HT-29 (cell line): ENCODE measurements at places on chromosomes 2 and 18.
A peak's percentile ranks its signal among the peaks of the same experiment; 100 is the strongest.

DNA sequence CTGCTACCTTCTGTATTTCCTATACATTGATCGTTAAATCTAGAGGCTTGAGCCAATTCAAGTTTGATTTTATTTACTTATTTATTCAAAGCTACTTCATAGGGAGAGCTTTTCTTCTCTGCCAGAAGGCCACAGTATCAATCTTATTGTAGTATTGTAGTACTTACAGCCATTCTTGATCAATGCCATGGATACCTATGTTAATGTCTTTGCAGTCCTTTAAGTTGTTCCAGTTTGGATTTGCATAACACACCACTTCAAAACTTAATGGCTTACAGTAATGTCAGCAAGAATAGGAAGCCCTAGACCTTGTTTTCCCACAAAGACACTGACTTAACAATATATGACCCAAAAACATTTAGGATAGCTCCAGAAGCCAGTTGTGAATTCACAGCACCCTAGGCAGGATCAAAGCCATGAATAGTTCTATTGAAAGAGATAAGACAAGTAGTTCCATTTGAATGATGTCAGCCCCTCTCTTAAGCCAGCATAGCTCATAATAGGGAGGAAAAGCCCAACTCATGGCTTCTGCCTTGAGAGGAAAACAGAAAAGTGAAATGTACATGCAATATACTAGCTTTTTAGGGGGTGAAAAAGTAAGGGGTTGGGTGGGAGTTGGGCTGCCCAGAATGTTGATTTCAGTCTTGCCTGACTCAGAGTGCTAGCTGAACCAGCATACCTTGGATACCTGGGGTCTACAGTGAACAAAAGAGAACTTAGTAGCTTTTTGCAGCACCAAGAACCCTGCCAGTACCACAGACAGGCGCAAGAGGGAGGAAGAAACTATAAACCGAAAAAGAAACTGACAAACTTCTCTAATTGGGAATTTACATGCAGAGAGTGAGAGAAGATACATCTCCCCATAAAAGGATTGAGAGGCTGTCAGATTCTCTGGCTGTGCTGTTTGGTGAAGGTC, 101.4 kb downstream of the CAMKMT start:
- no peak for DNase-seq

GRCh38 chr2:18346344-18346743, 214.1 kb downstream of the RDH14 start:
- DNase-seq, result no peak

GRCh38 chr2:191836471-191836852, 10.4 kb downstream of the CAVIN2 start:
- no peak for DNase-seq

- no peak for DNase-seq
Observed at GRCh38 chr2:10132043-10132575, 9.6 kb downstream of the RRM2 start.

DNA sequence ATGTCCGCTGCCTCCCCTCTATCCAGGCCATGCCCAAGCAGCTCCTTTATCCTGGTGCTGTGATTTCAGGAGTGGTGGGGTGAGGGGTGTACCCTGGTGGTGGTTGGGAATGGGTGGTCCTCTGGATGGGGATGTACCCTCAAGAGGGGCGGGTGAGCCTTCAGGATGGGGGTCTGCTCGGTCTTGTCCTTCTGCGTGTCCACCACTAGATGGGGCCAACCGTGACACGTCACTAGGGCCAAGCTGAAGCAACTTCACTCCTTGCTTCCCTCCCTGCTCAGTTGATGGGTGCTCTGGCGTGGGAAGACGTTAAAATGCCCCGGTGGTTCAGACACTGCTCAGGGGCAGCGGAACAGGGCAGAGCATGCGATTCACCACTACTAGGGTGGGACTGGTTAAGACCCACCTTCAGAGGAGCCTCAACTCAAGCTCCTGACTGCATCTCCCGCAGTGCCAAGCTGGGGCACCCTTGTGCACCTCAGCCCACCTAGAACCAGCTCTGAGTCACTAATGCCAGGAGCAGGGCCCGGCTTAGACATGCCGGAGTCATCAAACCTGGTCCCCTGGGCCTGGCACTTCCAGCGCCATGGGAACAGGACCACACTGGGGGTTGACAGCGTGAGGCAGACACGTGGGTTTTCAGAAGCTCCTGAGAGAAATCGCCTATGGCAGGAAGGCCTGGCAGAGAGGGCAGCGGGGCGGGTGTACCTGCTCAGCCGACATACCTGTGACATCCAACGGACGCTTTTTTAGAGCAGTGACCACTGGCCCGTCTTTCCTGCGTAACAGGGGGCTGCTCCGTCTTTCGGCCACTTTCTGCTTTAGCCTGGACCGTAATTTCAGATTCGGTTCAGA, 256.7 kb downstream of the HDAC4 start:
- DNase-seq, result peak; percentile 12

DNA sequence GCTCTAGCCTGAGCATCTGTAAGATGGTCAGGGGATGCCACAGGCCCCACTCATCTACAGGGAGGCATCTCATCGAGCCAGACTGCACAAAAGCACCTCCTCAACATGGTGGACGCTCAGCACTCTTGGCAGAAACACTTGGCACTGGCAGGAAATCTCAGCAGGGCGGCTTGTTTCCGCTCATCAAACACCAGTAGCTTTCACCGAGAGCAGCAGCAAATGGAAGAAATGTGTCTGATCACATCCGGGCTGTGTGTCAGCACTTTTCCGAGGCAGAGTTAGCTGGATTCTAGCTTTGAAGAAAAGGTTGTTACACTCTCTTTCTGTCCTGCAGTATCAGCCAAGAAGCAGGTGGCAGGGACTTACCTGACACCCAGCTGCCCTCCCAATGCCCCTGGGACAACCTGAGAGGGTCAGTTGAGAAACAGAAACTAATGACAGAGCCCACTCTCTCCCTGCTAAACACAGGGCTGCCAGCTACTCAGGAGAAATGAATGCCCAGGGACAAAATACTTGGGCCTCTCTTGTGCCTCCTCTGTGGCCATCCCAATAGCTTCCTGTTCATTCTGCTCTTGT, 68.9 kb upstream of the FZD7 start:
- DNase-seq, result no peak

DNA sequence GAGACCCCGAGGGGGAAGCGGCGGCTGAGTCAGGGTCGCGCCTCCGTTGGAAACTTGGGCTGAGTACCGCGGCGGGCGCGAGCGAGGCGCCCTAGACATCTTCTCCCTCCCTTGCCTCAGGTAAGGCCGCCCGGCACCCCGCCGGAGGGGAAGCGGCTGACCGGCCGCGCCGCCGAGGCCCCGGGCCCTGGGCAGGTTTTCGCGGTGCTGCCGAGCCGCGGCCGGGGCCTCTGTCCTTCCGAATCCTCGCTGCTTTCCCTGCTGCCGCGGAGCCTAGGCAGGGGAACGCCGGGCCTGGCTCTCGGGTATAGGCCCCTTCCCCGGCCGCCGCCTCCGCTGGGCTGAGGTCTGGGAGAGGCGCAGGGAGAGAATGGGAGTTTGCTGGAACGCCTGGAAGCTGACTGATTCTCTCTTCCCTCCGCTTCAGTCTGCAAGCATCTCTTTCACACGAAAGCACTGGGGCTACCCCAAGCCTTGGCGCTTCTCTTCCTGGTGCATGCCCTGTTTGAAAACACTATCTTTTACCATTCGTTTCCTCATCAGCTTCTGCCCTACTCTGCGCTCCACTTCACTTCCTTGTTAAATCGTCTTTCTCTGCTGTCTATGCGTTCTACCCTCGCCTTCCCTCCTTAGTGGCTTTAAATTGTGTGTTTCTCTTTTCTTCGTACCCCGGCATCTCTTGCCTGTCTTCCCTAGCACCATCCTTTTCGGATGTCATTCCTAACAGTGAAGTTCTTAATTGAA, 652 bp downstream of the PPM1B start:
- peak; percentile 72 for DNase-seq

GRCh38 chr18:48842259-48843061, 108.3 kb downstream of the SMAD7 start:
- DNase-seq, result peak; percentile 59

- DNase-seq, result no peak
Observed at GRCh38 chr18:39596221-39596620, 2030.6 kb upstream of the CELF4 start.

GRCh38 chr18:66226782-66227181, 377.1 kb downstream of the CDH19 start:
- no peak for DNase-seq

DNA sequence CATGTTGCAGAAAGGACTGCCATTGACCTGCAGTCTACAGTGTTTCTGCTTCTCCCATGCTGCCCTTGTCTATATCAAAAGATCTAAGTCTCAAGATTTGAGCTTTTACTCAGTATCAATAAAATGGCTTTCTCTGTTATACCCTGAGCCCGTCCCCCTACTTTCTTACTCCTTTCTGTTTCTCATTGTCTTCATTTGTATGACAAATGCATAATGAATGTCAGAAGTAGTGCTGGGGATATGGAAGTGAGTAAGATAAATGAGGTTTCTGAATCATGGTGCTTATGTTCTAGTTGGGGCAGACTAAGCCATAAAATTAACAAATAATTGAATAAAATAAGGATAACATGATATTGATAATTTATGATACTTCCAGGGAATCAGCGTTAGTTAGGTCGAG, 128.6 kb downstream of the PARD3B start:
- DNase-seq, result no peak

DNA sequence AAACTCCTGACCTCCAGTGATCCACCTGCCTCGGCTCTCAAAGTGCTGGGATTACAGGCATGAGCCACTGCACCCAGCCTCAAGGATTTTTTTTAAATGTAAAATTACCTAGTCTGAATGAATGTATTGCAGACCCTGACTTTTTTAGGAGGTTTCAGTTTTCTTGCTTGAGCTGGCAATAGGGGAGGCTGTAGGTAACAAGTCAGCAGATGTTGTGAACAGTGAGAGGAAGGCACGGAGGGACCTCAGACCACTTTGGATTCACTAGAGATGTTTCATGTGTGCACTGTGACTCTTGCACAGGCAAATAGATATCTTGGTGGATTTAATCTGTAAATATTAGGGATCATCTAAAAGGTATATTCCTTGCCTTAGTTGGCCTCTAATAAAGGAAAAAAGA, 6.4 kb downstream of the NDUFV2 start:
- no peak for DNase-seq

- DNase-seq, result no peak
Observed at GRCh38 chr2:21299411-21299810, 175.6 kb downstream of the TDRD15 start.

DNA sequence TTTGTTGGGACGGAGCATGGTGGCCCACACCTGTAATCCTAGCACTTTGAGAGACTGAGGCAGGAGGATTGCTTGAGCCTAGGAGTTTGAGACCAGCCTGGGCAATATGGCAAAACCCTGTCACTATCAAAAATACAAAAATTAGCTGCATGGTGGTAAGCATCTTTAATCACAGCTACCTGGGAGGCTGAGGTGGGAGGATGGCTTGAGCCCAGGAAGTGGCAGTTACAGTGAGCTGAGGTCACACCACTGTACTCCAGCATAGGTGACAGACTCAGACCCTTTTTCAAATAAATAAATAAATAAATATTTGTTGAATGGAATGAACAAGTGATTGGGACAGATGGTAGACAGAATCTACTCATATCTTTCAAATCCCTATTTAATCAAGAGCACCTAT, 5.7 kb upstream of the ITPRIPL1 start:
- no peak for DNase-seq

GRCh38 chr2:175097297-175097696, 70.7 kb downstream of the ATF2 start:
- DNase-seq, result no peak

DNA sequence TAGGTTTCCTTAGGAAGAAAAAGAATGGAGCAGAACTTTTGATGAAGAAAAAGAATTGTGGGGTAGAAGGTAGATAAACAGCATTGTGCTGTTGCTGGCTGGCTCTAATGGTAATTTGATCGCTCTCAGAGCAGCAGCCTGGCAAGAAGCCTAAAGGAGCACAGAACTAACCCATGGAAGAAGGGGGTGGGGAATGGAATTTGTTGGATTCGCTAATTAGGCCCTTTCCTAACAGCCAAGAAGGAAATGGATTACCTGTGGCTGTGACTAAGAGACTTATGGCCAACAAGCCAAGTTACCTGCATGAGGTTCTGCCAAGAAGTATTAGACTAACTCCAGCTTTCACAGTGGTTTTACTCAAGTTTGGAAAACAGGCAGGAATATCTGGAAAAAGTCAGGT, 210.6 kb downstream of the IKZF2 start:
- DNase-seq, result peak; percentile 94

DNA sequence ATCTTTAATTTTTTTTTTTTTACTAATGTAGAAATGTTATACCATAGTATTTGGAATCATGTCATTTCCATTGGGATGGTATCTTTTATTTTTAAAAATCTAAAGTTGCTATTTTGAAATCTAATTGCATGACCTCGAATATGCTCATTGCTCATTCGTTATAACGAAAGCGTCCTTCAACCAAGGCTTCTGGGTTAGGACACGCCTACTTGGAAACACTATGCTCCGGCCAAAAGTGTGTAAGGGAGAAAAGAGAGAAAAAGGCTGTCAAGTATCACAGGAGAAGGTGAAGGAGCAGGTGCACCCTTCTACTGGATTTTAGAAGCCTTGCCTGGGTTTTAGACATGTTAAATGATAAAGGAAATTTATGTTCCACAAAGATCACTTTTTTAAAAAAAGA, 465.9 kb upstream of the ID2 start:
- no peak for DNase-seq

GRCh38 chr2:181723731-181724130, 43.4 kb upstream of the NEUROD1 start:
- no peak for DNase-seq

DNA sequence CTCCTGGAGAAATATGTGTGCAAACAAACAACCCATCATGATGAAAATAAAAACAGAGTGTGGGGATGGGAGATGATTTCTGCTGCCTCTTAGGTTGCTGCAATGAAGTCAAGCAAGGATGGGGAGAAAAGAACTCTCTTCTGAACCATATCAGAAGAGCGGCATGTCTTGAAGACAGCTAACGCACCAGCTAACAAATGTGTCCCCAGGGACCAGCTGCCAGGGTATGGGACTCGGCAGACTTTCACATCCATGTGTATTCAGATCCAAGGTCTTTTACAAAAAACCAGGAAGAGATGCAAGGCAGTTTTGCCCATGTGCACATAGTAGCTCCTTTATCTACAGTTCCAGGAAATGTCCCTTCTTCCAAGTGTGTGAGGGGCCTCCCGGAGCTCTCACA, 125.4 kb downstream of the CLIP4 start:
- DNase-seq, result no peak

GRCh38 chr2:101830555-101830954, 133.0 kb downstream of the MAP4K4 start:
- DNase-seq, result no peak

- no peak for DNase-seq
Observed at GRCh38 chr2:54308186-54308585, 52.2 kb upstream of the TSPYL6 start.
